ENCODE measurements at places on chromosomes 3 and 15. TPM values are rescaled to one million over a fixed set of nuclear protein-coding genes. Genes with fewer than 3 reads are reported as not detected.

The HRH1 gene
- 0.29 TPM for total RNA-seq

The CLPX gene
- 42.9 TPM for total RNA-seq

GRCh38 chr3:140816372-140817195, 125.1 kb upstream of the SLC25A36 start:
- no peak overlapping the region for H3K27ac ChIP-seq
- H3K27me3 ChIP-seq = peaks cover 3% of the 10 kb centered on the region
- H3K4me3 ChIP-seq = no peak overlapping the region
- DNase-seq = no peak
- H3K4me1 ChIP-seq = no peaks in the 10 kb centered on the region
- H3K36me3 ChIP-seq = no peaks in the 10 kb centered on the region

The TIPIN gene
- total RNA-seq = 36.4 TPM

The TM4SF18 gene
- not detected for total RNA-seq

DNA sequence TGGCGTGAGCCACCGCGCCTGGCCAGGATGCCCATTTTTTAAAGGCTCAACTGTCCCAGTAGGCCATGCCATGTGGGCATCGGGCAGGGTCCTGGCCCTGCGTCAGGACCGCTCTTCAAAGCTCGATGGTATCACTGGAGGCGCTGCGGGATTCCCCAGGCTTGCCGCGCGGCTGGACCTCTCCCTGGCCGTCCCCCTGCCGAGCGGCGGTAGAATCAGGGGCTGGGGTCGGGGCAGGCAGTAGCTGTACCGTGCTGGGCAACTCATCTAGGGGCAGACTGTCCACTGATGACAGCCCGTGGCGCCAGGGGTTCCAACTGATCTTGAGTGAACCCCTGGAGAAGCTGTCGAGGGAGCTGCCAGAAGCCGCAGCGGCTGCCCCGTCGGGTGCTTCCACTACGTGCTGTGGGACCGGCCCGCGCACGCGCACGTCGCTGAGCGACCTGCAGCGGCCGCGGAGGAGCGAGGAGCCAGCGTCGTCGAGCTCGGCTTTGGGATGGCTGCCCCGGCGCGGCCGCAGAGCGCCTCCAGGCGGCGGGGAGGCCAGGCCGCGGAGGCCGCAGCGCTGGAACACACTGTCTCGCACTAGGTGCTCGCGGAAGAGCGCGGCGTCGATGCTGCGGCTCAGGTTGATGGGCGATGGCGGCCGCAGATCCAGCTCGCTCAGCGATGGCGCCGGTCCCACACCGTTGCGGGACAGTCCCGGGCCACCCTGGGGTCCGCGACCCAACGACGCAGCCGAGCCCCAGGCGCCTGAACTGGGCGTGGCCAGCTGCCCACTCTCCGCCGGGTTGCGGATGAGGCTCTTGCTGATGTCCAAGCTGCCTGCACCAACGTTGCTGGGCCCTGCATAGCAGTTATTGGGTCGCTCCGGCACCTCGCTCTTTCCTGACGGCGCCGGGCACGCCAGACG, 5.8 kb downstream of the PRRT3 start:
- H3K4me3 ChIP-seq = peak overlapping the region; percentile 76
- peaks cover 12% of the 10 kb centered on the region for H3K4me1 ChIP-seq
- H3K36me3 ChIP-seq = peaks cover 13% of the 10 kb centered on the region
- no peaks in the 10 kb centered on the region for H3K27me3 ChIP-seq
- H3K27ac ChIP-seq = peak overlapping the region; percentile 78

The C3orf22 gene
- total RNA-seq = not detected

DNA sequence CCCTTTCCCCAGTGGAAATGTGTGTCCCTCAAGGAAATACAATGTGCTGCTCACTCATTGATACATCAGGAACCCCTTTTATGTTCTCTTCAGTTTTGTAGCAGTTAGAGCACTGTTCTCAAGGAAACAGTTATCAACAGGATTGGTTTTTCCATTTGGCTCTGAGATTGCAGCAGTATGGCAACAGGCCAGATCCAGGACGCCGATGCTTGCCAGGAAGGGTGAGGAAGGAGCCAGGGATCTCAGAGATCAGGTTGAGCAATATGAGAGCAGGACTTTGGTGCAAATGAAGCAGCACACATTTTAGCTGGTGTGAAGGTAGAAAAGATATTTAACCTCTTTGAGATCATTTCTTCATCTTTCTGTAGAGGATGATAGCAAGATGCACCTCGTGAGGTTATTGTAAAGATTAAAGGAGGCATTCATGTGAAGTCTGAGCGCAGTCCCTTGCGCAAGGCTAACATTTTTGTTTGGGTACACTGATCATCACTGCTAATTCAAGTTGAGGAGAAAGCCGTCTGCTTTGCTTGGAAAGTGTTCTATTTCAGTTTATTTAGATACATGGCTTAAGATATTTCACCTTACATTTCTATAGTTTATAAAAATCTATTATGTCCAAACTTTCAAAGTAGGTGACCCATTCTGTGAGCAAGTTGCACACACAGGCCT, 68.5 kb downstream of the KCNH8 start:
- no peak for DNase-seq
- H3K27ac ChIP-seq = no peak overlapping the region
- no peaks in the 10 kb centered on the region for H3K4me1 ChIP-seq
- H3K36me3 ChIP-seq = no peaks in the 10 kb centered on the region

DNA sequence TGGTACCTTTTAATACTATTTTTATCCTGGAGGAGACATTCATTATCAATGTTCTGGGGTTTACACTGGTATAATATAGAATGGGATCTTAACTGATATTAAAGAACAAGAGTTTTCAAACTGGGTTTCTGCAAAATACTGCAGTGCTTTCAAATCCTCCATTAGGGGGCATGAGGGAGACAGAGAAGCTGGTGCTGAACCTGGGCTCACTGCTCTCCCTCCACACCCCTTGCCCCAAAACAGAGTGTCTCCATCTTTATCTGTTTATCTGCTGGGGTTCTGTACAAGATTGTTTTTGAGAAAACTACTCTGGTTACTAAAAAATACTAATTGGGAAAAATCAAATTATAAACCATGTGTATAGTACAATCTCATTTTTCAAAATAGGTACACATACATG, 41.7 kb downstream of the CADPS start:
- H3K4me1 ChIP-seq = no peaks in the 10 kb centered on the region
- H3K27ac ChIP-seq = no peak overlapping the region
- H3K36me3 ChIP-seq = no peaks in the 10 kb centered on the region
- no peaks in the 10 kb centered on the region for H3K27me3 ChIP-seq
- DNase-seq = no peak

- no peak for DNase-seq
- H3K27ac ChIP-seq = no peak overlapping the region
Observed at GRCh38 chr3:31541089-31541488, 8.4 kb downstream of the STT3B start.

The FAM162A gene
- total RNA-seq = 78.0 TPM

The ADCY5 gene
- total RNA-seq = not detected

DNA sequence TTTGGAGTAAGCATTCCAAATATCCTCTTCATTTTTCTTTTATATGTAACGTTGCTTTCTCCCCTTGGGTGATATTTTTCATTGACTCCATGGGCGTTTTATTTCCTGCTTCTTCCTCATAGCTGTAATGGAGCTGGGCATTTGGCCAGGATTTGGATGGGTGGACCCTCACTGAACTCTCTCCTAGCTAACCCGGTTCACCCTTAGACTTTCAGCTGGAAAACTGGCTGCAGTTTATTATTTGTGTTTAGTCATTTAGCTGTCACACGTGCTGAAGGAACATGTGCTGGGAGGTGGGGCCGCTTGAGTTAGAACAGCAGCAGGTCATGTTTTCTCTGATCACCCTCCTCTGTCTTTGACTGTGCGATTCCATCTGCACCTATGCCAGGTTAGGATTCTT, 407.6 kb downstream of the ZIC1 start:
- H3K36me3 ChIP-seq = no peaks in the 10 kb centered on the region
- H3K27me3 ChIP-seq = no peaks in the 10 kb centered on the region
- H3K4me3 ChIP-seq = no peak overlapping the region
- no peak for DNase-seq
- no peaks in the 10 kb centered on the region for H3K4me1 ChIP-seq

The MAGEF1 gene
- 2.1 TPM for total RNA-seq

GRCh38 chr3:52481819-52482521, 13.2 kb upstream of the STAB1 start:
- H3K27me3 ChIP-seq = no peaks in the 10 kb centered on the region
- no peaks in the 10 kb centered on the region for H3K4me1 ChIP-seq
- H3K36me3 ChIP-seq = peaks cover 32% of the 10 kb centered on the region
- H3K4me3 ChIP-seq = no peak overlapping the region
- no peak overlapping the region for H3K27ac ChIP-seq

DNA sequence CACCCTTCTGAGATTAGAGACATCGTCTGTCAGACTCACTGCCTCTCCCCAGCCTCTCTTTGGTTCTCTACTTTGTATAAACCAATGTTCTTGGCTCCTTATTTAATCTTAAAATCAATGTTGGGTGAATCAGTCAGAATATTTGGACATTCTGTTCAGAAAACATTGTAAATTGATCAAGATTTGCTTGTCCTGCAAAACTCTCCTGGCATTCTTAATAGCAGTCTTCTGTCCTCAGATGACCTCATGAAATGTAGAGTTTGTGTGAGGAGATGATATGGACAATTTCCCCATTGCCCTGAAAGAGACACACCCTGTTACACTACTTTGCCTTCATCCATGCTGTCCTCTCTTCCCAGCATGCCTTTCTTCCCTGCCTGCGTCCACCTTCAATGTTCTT, 33.6 kb downstream of the CD200R1L start:
- peaks cover 3% of the 10 kb centered on the region for H3K27me3 ChIP-seq
- no peak overlapping the region for H3K4me3 ChIP-seq
- H3K4me1 ChIP-seq = peaks cover 24% of the 10 kb centered on the region
- H3K36me3 ChIP-seq = no peaks in the 10 kb centered on the region
